NCI-H1105 treated with DMSO at 0.1 percent for 48 hours (cell line): ENCODE measurements at places on chromosomes 16 and 17.

DNA sequence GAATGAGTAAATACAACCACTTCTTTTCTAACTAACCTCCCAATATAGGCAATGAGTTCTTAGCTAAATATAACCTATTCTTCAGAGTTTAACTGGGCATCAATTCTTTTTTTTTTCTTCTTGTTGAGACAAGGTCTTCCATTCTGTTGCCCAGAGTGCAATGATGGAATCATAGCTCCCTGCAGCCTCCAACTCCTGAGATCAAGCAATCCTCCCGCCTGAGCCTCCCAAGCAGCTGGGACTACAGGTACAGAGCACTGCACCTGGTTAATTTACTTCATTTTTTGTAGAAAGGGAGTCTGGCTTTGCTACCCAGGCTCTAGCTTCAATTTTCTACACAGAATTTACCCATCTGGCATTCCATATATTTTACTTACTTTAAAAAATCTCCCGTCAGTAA, 1.1 kb downstream of the METTL16 start:
- no peak for DNase-seq

DNA sequence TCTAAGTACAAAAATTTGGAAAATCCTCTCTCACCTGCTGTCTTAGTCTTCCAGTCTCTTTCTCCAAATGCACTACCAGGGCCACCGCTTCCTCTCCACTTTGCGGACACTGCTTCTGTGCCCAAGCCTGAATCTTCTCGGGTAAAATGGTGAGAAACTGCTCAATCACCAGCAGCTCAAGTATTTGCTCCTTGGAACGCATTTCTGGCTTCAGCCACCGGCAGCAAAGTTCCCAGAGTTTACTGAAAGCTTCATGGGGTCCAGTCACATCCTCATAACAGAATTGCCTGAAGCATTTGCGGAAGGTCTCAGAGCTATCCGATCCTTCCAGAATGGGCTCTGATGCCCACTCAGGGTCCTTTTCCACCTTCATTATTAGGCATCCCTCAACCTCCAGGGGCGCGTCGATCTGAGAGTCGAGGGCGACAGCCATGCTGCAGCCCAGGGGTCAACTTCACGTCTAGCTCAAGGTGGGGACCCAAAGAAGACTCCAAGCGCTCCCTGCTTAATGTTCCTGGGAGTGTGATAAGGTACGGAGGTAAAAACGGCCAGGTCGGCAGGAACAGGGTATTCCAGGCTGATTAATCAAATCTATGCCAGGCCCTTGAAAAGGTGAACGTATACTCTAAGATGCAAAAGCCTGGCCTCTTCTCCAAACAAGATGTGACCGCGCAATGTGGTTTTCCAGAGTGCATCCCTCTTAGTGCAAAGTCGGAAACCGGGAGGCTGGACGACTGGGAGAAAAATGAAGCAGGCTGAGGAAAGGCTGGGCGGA, 763 bp downstream of the ZKSCAN2 start:
- DNase-seq = peak; percentile 38

DNA sequence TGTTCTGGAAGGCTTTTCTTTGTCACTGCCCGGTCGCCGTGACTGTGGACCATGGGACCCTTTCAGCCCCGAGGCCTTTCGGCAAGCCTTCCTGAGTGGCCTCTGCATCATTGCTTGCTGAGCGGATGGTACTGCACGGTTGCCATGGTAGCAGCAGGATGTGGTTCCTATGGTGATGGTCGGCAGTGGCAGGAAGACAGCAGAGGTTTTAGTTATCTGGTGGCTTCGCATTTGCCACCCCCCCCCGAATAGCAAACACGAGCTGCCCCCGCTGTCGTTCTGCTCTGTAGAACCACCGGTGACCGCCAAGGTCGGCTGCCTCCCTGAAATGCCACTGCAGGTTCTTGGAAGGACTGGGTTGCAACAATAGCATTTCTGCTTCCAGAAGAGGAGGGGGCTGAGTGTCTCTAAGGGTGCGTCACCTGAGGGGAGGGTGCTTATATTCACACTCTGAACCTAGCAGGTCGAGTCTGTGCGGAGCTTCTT, 76.6 kb downstream of the CMIP start:
- DNase-seq = no peak

- no peak for DNase-seq
Measured at GRCh38 chr17:79365836-79366770, 244.7 kb downstream of the RBFOX3 start.

DNA sequence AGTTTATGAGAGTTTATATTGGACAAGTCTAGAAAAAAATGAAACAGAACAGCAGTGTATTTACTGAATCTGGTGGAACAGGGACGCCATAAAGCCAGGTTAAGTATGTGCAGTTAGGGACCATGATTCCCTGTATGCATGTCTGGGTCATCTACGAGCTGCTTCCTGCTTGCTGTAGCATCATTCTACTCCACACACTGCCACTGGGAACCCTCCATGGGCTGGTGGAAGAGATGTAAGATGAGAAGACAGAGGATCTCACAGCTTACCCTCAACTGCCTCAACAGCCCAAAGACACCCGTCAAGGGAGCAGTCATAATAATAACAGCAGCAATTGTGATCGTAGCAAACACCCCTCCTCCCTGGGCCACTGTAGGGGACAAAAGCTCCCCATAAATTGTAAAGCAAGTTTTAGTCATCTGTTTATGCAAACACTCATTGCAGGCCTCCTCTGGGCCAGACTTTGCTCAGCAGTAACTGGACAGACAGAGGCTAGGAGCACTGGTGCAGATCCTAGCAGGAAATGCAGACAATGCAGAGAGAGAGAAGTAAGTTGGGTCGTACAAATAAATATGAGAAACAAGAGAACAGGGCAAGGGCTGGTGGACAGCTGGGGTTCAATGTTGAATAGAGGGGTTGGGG, 188.0 kb downstream of the SOX9 start:
- no peak for DNase-seq

GRCh38 chr17:78859051-78859450, 18.4 kb upstream of the USP36 start:
- no peak for DNase-seq

GRCh38 chr17:49966767-49967166, 2.2 kb upstream of the DLX4 start:
- DNase-seq = no peak

- no peak for DNase-seq
Measured at GRCh38 chr16:67658849-67659674, 998 bp downstream of the ACD start.

DNA sequence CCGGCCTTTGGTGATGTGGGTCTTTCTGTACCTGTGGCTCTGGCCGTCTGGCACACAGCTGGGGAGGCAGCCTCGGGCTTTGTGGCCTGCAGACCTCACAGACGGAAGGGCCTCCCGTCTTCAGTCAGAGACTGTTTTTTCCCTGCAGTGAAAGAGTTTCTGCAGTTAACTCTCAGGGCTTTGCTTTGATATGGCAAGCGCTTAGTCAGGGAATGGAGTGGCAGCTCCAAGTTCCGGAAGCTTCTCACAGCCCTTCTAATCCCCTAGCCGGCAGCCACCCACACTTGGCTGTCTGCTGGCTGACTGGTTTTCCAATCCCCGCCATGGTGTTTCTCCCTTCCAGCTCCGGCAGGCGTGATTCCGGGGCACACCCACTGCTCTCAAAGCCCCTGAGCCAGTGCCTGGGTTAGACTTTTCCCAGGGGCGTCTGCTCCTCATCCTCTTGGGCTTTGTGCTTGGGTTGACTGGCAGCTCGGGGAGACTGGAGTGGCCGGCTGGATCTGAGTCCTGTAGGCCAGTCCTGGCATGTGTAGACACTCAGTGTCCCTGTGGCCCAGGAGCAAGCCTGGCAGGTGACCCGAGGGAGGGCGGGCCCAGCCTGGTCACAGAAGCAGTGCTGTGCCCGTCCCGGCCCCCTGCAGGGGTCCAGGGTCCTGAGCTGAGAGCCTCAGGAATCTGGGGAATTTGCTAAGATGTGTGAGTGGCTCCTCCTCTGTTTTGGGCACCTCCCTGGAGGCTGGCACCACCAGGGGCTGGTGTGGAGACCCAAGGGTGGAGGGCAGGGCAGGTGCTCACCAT, 29.9 kb downstream of the BAIAP2 start:
- DNase-seq = no peak

GRCh38 chr16:524274-525040, 3.1 kb upstream of the CAPN15 start:
- no peak for DNase-seq

GRCh38 chr16:66376577-66377305, 10.2 kb downstream of the CDH5 start:
- no peak for DNase-seq

DNA sequence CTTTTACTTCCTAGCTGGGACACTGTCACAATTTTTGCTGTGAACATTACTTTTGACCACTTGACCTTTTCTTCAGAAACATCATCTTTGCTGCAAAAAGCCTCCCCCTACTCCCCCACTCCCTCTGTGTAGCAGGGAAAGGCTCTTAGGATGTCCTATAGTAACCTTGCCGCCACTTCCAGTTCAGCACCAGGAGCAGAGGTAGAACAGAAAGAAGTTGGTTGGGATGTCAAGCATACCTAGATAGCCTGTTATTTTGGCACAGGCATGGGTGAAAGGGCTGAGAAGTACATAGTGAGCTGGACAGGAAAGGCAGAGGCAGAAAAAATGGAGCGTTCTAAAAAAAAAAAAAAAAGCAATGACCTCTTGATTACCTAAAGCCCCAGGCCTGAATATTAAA, 31.3 kb downstream of the SMIM36 start:
- DNase-seq = no peak

DNA sequence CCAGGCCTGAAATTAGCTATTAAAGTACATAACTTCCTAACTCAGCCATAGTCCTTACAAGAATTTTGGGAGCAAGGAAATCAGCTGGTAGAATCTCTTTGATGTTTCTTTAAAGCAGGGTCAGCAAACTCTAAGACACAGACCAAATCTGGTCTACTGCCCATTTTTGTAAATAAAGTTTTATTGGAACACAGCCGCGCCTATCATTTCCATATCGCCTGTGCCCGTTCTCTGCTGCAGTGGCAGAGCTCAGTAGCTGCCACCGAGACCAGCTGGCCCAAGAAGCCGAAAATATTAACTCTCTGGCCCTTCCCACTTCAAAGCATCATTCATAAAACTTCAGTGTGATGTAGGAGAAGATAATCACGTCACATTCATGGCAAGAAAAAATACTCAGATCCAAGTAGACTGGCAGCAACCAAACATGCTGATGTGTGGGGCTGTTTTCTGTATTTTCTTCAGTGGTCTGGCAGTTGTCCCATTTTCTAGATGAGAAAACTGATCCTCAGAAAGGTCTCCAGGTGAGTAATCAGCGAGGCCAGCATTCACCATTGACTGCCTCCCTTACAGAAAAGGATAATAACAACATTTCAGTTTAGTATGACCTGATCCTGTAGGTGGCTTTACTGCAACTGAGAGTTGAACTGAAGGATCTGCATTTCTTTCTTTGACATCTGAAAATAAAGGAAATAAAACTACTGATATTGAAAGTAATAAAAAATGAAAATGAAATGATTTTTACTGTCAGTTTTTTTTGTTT, 18.0 kb upstream of the HSBP1 start:
- no peak for DNase-seq

- DNase-seq = peak; percentile 16
Measured at GRCh38 chr17:40450175-40450574, 6.9 kb downstream of the IGFBP4 start.

DNA sequence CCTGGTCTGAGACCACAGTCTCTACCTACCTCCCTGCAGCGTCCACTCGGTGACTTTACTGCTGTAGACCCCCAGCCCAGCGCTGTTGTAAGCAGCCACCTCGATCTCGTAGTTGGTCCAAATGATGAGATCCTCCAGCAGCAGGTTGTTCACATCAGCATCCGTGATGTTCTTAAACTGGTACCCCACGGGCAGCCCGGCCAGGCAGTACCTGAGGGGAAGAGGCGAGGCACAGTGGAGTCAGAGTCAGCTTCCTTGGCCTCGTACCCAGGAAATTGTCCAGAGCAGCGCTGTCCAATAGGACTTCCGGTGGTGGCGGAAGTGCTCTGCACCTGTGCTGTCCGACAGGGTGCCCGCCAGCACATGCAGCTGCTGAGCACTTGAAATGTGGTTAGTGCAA, 104.0 kb upstream of the CDC42EP4 start:
- DNase-seq = no peak

- DNase-seq = no peak
Measured at GRCh38 chr16:67608364-67608763, 36.6 kb upstream of the CARMIL2 start.

DNA sequence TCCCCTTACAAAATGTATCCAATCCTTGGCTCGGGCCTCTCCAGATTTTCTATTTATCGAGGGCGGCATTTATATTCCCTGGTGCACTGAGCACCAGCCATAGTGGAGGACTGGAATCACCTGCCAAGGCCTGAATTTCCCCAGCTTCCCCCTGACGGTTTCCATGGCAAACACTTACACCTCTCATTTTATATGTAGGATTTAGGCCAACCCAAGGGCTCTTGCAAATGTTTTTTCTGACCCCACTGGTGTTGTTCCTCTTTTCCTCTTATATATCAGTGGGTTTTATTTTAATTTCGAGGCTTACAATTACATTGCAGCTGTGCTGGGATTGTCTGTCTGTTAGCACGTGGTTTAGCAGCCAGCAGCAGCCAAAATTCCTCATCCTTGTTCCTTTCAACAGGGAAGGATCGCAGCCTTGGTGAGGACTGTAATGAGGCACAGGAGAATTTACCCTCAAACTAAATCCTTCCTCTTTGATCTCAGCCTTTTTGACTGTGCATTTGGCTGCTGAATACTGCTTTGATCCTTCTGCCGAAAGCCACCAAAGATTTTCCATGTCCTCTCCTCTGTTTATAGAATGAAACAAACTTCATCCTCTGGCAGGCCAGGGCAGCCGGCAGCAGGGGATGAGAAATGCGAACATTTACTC, 26.5 kb upstream of the CES5A start:
- DNase-seq = no peak

DNA sequence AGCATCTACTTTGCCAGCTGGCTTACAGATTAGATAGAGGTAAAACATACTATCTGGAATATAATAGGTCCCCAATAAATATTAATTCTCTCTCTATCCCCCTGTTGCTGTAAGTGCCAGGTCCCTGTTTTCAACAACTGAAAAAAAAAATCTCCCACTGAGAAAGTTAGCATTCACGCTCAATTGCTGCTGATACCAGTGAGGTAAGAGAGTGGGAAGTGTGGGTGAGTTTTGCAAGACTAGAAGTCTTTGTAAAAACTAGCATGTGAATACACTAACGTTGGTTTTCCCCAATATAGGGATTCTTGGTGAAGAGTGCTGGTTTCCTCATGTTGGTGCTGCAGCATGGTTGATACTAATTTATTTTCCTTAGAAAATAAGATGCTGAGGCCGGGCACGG, 11.7 kb upstream of the TAOK1 start:
- no peak for DNase-seq

- no peak for DNase-seq
Measured at GRCh38 chr17:32102172-32102571, 40.1 kb upstream of the RHOT1 start.
